ENCODE measurements at places on chromosomes 13 and 19. TPM values are rescaled to one million over a fixed set of nuclear protein-coding genes. Genes with fewer than 3 reads are reported as not detected.

SLC25A41 gene
- 0.10 TPM for polyA plus RNA-seq

GRCh38 chr19:1941146-1942077 is at the start of gene CSNK1G2:
TSS of gene CSNK1G2 (plus strand) at chr19:1941172. CDS start at chr19:1969773, 28,601 bp downstream.
- peak within 1 kb of the TSS; percentile 95 for H3K27ac ChIP-seq
- peak within 1 kb of the TSS; percentile 75 for H3K4me3 ChIP-seq
- peaks cover 9% of the 10 kb centered on the region for H3K4me1 ChIP-seq
- no peaks in the 10 kb centered on the region for H3K27me3 ChIP-seq

DNA sequence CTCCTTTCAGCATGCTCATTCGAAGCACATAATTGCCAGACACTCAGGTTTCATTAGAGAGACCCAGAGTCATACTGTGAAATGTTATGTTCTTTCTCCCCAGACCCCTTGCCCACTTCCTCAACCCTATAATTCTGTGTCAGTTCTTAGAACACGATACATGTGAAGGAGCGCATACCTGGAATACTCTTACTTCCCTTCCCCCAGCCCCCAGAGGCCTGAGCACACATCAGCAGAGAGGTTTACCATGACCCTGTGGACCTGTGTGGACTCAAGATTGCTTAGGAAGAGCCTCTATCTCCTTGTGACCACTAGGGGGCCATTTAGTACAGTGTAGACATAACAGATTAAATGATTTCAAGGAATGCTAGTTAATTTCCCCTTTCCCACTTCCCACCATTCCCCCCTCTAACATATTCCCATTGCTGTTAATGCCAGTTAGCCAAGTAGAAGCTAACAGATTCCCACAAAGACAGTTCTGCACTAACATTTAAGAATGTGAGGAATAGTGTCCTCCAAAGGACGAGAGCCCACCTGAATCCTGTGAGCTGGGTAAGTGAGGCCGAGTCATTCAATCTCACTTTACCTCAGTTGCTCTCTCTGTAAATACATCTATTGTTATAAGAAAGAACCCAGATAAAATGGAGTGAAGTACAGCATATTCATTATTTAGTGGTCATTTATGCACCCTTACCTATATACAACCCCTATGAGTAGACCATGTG is 154.2 kb upstream of the MAB21L1 start:
- H3K4me3 ChIP-seq, result no peak overlapping the region
- no peaks in the 10 kb centered on the region for H3K4me1 ChIP-seq
- DNase-seq, result peak; percentile 57
- no peaks in the 10 kb centered on the region for H3K36me3 ChIP-seq

RHPN2 gene
- 7.3 TPM for polyA plus RNA-seq

PSG3 gene
- not detected for polyA plus RNA-seq
